ENCODE measurements at places on chromosomes 4 and X.

DNA sequence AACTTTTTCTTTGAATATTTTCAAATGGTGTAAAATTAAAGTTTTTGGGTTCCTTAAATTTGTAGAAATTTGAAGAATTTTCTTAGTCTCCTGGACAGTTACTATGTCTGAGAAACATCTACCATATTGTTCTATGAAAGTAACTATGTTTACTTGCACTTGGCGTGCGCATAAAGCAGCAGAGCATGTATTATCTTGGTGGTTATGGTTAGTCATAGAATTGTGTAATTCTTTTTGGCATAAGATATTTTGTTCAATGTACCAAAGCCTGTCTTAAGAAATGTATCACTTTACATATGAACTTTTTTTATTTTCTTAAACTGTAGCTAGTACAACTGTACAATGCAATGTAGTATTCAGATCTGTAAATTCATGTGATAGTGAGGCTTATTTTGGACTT is 49.2 kb downstream of the CDS1 start:
- DNase-seq: peak; percentile 40

DNA sequence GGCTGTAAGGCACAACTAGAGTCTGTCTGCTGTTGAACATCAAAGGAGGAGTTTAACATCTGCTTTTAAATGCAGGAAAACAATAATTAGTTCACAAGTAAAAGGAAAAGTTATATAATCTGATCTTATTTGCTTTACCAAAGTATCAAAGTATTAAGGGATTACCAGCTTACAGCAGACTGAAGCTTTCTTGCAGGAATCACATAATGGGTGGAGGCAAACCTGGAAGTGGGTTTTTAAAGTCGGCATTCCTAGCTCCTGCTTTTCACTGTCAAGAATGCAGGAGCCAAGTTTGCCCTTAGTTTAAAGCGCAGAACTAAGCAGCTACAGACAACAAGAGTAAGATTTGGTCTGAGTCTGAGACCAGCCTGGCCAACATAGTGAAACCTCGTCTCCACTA is 122.2 kb downstream of the APBB2 start:
- no peak for DNase-seq

GRCh38 chrX:36787752-36788151 is 220.4 kb upstream of the FAM47C start:
- no peak for DNase-seq

- peak; percentile 46 for DNase-seq
These were observed 16.1 kb upstream of the TBC1D14 start for GRCh38 chr4:6893449-6894085.

GRCh38 chrX:13304052-13304451 is 15.8 kb downstream of the ATXN3L start:
- DNase-seq: no peak

DNA sequence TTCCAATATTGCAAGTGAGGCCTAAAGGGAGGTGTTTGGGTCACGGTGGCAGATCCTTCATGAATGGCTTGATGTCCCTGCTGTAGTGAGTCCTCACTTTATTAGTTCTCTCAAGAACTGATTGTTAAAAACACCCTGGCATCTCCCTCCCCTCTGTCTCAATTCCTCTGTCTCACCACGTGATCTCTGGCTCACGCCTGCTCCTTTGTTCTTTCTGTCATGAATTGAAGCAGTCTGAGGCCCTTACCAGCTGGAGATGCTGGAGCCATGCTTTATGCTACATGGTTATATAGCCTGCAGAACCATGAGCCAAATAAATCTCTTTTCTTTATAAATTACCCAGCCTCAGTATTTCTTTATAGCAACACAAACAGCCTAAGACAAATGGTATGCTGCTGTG is 980.7 kb upstream of the GRIA3 start:
- no peak for DNase-seq

GRCh38 chr4:185773419-185773818 is 38.6 kb downstream of the SORBS2 start:
- no peak for DNase-seq

GRCh38 chr4:152594057-152594456 is 58.2 kb upstream of the FBXW7 start:
- DNase-seq: no peak

DNA sequence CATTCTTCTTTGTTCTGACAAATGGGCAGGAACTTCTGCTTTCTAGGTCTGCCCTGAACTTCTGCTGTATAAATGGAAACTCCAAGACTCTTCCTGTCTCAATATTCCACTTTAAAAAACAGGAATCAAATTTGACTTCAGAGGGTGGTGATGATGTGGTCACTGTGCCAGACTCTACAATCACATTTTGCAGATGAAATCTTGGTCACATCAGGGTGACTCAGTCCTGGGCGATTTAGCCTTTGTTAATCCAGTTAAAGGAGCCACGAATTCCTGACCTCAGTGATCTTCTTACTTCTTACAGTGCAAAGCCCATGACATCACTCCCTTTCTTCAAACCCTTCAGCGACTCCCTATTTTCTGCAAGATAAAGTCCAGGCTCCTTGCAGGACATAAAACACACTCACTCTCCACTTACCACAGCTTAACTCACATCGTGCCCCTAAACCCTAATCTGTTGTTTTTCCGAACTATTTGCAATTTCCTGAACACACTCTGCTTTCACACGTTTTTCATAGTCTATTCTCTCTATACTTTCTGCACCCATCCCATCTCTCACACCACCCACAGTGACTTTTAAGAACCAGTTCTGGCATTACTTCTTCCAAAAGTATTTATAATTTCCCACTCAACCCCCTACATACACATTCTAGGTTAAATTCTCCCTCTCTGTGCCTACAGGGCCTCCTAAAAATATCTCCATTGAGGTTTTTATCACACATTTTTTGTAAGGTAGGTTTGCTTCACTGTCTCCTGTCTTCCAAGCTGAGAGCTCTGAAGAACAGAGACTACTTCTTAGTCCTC is 11.1 kb downstream of the GASK1B start:
- DNase-seq: peak; percentile 74

- DNase-seq: no peak
These were observed 665.4 kb upstream of the PABPC4L start for GRCh38 chr4:134867027-134867426.

- DNase-seq: peak; percentile 15
These were observed 519.5 kb downstream of the BCOR start for GRCh38 chrX:39577985-39578869.

GRCh38 chr4:187602339-187603092 is 393.1 kb upstream of the ZFP42 start:
- DNase-seq: peak; percentile 82

- no peak for DNase-seq
These were observed 19.6 kb upstream of the NSUN7 start for GRCh38 chr4:40730091-40730679.

- DNase-seq: no peak
These were observed 137.8 kb downstream of the FBXW7 start for GRCh38 chr4:152398060-152398459.

DNA sequence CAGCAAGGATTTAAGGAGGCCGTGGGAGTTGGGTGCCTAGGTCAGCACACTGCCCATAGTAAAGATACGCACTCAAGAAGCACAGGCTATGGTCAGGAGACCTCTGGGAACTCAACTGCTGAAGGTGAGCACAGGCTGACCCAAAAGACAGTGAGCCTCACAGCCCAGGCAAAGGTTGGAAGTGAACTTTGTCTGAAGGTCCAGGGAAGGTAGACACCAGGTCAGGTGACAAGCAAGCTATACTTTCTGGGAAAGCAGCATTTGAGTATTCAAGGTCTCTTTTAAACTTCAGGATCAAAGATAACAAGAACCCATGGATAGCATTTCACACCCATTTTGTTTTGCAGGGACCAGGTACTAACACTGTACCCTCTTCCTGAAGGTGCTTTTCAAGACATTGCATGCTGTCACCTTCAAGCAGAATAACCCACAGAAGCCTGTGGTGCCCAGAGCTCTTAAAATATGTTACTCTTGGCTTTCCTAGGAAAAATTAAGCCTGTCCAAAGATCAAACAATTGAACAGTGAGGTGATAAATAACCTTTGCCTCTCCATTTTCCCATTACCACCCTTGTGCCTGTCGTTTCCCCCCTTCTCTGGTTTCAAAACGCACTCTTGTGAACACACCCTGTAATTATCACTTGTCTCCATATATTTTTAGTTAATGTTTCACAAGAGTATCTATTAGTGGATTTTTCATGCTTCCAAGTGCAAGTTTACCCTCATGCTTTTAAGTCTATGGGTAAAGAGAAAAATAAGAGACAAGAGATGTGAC is 3.4 kb upstream of the S100G start:
- DNase-seq: no peak

- DNase-seq: peak; percentile 29
These were observed 31.9 kb downstream of the CDKL2 start for GRCh38 chr4:75598390-75598789.

- no peak for DNase-seq
These were observed 23.5 kb downstream of the CXCL8 start for GRCh38 chr4:73763877-73764276.

DNA sequence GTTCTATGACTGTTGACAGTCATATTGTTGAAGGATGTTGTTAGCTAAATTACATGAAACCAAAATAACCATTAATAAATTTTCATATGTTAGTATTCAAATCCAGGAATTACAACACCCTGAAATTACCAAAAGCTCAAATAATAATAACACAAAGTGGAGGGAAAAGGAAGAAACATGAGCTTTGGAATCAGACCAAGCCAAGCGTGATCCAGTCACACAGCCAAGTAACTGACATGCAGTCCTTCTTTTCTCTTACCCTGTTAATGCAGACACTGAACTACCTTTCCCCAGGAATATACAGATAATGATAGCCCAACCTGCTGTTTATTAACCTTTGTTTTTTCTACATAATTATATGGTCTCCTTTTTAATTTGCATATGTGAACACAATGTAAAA is 130.2 kb downstream of the HS3ST1 start:
- DNase-seq: no peak

- DNase-seq: no peak
These were observed 44.5 kb downstream of the STPG2 start for GRCh38 chr4:98098764-98099163.

DNA sequence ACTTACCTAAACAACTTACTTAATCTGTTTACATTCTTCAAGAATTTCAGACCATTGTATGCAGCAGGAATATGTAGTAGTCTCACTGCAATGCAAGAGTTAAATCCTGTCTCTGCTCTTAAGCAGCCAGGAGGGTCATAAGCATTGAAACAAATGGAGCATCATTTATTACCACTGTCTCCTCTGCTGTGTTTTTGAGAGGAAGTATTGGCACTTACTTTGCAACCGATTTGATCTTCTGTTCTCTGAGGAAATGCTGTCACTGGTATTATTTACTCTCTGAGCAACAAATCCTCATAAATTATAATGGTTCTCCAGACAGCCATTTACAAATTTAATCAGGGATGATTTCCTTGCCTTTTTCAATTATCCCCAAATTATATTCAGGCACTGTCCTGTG is 1367.1 kb downstream of the STIM2 start:
- DNase-seq: no peak

DNA sequence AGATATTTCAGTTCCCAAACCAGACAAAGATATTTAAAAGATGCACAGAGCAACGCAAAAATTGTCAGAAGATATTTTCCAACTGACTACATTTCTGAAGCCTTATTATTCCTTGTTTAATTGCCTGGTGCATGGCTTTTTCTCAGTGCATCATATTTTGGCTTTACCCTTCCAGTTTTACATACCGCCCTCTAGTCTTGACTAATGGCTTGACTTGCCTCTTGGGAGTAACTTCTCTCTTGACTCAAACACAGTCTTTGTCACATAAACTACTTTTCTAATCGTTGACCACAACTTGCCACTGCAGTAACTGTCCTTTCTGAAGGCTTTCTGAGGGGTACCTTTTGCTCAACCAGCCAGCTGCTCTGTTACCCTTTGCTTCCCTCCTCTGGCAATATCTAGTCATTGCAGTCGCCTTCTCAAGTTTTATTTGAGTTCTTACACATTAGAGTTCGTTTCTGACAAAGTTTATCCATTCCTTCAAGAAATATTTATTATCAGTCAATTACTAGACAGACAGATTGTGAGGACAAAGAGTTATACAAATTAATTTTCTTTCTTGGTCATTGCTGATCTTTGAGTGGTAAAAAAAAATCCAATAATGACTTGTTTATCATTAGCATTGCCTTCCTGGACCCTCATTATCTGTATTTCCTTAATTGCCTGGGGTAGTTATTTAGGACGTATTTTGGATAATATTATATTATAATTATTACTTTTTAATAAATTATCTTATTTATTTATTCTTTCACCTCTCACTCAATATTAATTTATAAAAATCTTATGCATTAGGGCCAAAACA is 506.9 kb upstream of the PCDH10 start:
- DNase-seq: no peak

DNA sequence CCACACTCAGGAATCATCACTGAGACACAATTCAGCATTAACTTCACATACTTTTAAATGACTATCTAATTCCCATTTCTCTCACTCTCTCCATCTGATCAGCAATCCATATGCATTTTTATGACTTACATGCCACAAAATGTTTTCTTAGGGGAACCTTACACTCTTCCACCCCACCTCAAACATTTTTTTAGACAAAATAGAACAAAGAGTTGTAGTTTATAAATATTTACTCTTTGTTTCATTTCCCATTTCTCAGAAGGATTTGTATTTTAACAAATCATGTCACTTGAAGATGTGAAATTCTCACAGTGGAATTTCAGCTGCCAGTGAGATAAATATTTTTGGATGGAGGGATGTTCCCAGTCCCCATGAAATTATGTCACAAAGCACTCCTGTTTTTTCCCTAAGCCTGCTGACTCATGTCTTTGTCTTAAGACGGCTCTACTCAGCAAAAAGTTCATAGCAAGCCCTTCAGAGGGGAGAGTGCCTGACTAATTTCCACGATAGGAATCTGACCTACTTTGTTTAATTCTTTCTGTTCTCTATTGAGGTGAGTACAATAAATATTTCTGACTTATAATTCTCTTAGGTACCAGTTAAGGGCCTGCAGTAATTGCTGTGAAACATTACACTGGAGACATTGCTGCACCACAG is 257.7 kb downstream of the THOC2 start:
- peak; percentile 18 for DNase-seq

- DNase-seq: peak; percentile 8
These were observed 1.1 kb upstream of the PDLIM3 start for GRCh38 chr4:185536411-185536709.

- DNase-seq: peak; percentile 38
These were observed 24.5 kb downstream of the DHX15 start for GRCh38 chr4:24559889-24560288.

GRCh38 chr4:73589887-73590801 is 30.1 kb downstream of the RASSF6 start:
- DNase-seq: no peak

DNA sequence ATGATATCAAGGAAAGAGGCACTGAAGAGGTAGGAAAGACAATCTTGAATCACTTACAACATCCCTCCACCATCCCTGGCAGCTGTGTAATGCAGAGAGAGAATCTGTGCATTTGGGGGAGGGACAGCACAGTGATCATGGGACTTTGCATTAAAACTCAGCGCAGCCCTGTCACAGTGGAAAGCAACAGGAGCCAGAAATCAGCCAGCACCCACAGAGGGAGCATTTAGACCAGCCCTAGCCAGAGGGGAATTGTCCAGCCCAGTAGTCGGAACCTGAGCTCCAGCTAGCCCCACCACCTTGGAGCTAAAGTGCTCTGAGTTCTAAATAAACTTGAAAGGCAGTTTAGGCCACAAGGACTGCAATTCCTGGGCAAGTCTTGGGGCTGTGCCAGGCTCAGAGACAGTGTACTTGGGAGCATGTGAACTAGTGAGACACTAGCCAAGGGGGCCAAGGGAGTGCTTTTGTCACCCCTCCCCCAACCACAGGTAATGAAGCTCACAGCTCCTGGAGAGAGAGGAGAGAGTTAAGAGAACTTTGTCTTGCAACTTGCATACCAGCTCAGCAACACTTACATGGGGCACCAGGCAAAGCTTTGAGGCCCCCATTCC is 83.9 kb upstream of the FAM241A start:
- no peak for DNase-seq
